ENCODE measurements at places on chromosomes 16 and 17.

- no peak for DNase-seq
Measured at GRCh38 chr17:58329810-58330537, 1.4 kb upstream of the TSPOAP1 start.

- DNase-seq: no peak
Measured at GRCh38 chr17:34521955-34522354, 57.4 kb upstream of the TMEM132E start.

- DNase-seq: no peak
Measured at GRCh38 chr16:57133886-57134285, 41.5 kb downstream of the CPNE2 start.

- DNase-seq: no peak
Measured at GRCh38 chr17:44831371-44831770, 1.3 kb upstream of the GJC1 start.

GRCh38 chr16:73601911-73602310 lies 554.0 kb upstream of the ZFHX3 start:
- no peak for DNase-seq

- no peak for DNase-seq
Measured at GRCh38 chr17:59783221-59784047, 76.0 kb downstream of the VMP1 start.

DNA sequence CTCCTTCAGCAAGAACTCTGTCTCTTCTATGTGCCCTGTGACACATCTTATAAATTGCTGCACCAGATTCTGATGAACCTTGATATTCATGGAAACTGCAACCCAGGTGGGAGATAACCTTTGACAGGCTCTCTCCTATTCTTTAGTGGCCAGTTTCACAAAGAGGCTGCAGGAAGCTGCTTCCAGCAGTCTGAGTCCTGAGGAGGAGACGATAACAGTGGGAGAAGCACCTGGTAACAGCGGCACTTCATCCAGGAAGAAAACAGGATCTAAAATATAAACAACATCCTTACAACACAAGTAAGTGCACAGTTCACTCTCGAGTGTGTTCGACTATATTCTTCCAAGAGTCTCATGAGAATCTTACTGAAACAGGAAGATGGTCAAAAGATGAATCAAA lies 180.1 kb downstream of the MAP2K6 start:
- no peak for DNase-seq

- no peak for DNase-seq
Measured at GRCh38 chr17:61364463-61364846, 35.2 kb upstream of the TBX2 start.

DNA sequence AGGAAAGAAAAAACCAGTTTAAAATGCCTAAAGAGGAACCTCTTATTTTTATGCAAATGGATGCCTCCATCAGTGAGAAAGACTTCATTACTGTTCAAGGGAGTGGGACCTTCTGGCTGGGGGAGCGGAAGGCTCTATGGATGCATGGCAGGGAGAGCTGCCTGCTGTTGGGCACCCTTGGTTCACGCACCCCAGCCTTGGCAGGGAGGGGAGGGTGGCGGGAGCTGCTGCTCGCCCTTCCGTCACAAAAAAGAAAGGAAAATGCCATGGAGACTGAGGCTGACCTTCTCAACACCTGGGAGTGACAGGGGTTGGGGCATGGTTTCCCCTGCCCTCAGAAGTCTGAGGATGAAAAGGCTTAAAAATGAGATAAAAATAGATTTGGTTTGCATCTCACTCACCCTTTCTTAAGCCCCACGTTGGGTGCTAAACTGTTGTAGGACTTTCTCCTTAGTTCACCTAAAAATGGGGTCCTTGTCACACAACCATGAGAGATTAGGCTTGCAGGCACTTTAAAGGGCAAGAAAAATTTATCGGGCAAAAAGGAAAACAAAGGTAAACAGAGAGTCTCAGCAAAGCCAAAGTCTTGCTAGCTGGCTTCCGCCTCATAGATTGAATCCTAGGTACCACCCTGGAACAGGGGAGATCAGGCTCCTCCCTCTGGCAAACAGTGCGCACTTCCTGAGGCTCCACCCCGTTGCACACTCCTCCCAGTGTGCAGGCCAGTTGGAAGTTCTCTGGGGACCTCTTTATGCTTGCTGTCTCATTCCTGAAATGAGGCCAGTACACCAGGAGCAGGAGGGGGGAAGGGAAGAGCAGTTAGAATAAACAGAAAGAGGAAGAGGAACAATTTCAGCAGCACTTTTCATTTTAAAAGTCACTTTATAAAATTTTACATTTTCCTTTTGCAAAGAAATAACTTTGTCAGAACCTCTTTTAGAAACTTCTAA lies 31.6 kb downstream of the PHKB start:
- DNase-seq: no peak

DNA sequence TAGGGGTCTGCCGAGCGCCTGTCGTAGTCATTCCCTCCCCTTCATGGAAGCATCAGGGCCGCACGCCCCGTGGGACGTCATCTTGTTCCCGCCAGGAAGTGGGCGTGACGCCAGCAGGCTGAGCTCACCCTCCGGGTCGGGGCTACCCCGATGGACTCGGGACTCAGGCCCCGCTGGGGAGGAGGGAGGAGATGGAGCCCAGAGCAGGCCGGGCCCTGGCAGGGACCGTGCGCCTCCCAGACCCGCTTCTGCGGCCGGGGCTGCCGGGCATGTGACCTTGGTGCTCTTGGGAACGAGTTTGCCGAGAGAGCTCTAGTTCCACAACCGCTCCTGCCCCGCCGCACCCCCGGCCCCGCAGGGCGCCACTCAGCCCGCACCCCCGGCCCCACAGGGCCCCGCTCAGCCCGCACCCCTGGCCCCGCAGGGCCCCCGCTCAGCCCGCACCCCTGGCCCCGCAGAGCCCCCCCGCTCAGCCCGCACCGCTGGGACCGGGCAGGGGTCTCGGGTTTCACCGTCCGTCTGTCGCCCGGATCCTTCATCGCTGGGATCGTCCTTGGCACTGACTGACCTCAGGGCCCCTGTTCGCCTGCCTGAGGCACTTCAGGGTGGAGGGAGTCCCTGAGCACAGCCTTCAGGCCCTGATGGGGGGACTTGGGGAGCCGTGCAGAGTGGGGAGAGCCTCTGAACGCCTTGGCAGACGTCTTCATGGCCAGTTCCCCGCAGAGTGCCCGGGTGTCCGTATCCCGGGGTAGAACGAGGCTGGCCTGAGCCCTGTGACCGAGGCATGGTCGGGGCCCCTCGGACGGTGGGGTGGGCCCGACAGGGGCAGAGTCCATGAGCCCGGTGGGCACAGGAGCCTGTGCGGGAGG lies 5.8 kb downstream of the CACNA1H start:
- no peak for DNase-seq

- no peak for DNase-seq
Measured at GRCh38 chr16:14509675-14510132, 120.4 kb downstream of the PARN start.

GRCh38 chr16:84528322-84528721 lies 23.9 kb upstream of the MEAK7 start:
- no peak for DNase-seq

GRCh38 chr17:16406742-16407674 lies 8.4 kb upstream of the TRPV2 start:
- no peak for DNase-seq

GRCh38 chr16:17568239-17568638 lies 97.5 kb upstream of the XYLT1 start:
- no peak for DNase-seq

DNA sequence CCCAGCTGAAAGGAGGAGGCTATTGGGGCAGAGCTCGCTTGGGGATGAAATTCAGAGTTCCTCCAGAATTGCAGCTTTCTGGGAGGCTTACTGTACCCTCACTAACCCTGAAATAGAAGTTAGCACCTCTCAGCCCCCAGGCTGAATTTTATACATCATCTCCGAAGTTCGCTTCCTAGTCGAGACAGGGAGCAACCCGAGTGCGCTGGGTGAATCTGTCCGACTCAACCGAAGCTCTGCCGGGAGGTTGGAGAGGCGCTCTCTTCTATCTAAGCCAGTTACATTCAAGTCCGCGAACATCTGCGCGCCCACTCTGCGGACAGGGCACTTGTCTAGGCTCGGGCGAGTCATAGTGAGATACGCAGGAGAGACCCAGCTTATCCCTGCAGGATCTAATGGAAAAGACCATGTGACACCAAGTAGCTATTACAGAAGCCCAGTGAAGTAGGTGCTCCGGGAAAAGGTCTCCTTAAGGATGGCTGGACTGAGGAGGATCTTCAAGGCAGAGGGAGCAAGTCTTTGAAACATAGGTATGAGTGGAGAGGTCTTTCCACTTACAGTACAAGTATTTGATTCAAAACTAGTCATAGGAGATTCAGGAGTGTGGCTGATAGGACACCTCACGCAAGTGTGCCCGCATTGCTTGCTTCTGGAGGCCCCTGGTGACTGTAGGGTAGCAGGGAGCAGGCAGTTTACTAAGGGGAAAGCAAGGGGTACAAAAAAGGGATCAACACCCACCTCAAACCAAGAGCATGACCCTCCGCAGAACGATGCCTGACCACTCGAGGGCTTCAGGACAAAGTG lies 646 bp upstream of the HES7 start:
- no peak for DNase-seq

All from activated CD4-positive, alpha-beta T cell treated with anti-CD3 and anti-CD28 coated beads for 1 hour (primary cell).